Thoracic aorta (tissue), 2 donors: ENCODE measurements at places on chromosomes 3 and 15. TPM values are rescaled to one million over a fixed set of nuclear protein-coding genes. Genes with fewer than 3 reads are reported as not detected.

NLGN1 gene
- total RNA-seq: 18.3 TPM

SMAD6 gene
- 113 TPM for total RNA-seq

DGKG gene
- 12.5 TPM for total RNA-seq

CEP19 gene
- total RNA-seq: 0.42 TPM

DNA sequence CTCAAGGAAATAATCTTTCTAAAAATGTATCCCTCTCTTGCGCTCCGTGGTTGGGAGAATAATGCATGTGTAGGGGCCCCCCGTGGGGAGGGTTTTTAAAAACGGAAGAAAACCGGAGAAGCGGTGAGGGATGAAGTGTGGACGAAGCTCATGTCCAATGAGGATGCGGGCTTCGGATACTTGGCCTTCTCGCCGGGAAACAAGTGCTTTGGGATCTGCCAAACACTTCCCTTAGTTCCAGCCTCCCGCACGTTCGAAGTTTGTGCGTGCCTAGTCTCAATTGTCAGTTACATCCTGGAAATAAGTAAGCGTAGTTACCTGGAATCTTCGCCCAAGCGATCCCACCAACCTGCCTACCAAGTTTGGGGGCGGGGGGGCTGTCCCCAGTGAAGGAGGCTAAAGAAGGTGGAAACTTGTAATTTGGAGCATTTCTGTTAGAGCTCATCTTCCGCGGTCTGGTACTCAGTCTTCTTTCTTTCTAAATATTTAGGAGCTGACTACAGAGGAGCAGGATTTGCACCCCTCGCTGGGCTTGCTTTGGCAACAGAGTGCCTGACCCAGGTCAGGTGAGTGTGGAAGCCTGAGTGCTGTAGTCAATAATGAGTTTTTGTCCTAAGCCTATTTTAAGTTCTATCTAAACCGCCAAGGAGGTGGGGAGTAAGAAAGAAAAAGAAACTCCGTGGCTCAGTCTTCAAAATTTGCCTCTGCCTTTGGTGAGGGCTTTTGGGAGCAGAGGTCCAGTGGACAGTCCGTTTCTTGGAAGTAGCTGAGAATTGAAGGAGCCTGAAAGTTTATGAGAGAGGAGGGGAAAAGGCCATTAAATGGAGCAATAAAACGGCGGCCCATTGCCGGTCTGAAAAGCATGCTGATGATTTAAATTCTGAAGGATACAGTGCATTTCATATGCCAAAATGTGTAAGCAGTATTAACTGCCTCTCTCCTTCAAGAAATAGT is 1.1 kb downstream of the ITPR1 start:
- no peak for DNase-seq

DNA sequence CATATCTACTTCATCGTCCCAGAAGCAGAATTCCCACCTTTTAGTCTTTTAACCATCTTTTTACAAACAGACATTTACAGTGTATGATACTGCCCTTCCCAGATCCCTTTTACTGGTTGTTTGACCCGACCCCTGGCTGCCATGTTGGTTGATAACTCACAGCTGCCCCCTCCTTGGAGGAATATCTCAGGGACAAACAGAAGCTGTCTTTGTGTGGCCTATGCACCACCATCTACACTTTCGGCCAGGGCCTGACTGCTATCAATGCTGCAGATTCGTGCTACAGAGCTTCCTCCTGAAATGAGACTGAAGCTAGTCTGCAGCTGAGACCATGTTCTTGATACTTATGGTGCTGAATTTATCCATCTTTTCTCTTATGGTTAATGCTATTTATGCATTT is 6.6 kb upstream of the POLQ start:
- DNase-seq: no peak

GRCh38 chr3:42572278-42572677 is 9.5 kb downstream of the SEC22C start:
- DNase-seq: no peak

GRCh38 chr15:41401904-41402267 is 410 bp downstream of the NDUFAF1 start:
- DNase-seq: no peak

DNA sequence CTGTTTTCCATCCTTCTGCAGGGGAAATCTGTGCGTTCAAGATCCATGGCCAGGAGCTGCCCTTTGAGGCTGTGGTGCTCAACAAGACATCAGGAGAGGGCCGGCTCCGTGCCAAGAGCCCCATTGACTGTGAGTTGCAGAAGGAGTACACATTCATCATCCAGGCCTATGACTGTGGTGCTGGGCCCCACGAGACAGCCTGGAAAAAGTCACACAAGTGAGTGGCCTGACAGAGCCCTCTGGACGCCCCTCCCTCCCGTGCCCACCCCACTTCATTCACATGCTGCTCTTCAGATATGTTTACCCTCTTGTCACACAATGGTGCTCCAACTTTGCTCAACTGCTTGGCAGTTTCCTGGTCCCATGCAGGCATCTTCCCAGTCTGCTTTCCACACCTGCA is 274.3 kb upstream of the TRIM42 start:
- no peak for DNase-seq

GRCh38 chr3:32423956-32424557 is 32.4 kb downstream of the CMTM7 start:
- no peak for DNase-seq

GRCh38 chr15:52171386-52171785 is 19.8 kb downstream of the GNB5 start:
- DNase-seq: no peak

GRCh38 chr3:141085343-141086070 is 34.4 kb downstream of the SPSB4 start:
- no peak for DNase-seq

- DNase-seq: no peak
These were observed 38.8 kb upstream of the PLXND1 start for GRCh38 chr3:129645286-129645685.

GRCh38 chr3:178440043-178440442 is 96.2 kb upstream of the KCNMB2 start:
- no peak for DNase-seq

- DNase-seq: no peak
These were observed at the start of gene PPP1R14D for GRCh38 chr15:40828447-40829036. PPP1R14D (minus strand) TSS chr15:40828708; CDS start chr15:40828641, 67 bp downstream.
